Stimulated activated CD4-positive, alpha-beta T cell treated with anti-CD3 and anti-CD28 coated beads, Interleukin-1b, Interleukin-23, amount 100 ng/mL, for 4 hours (primary cell): ENCODE measurements at places on chromosomes 4 and X.

GRCh38 chrX:56763556-56764152, 34.6 kb downstream of the NBDY start:
- peak; percentile 78 for DNase-seq

GRCh38 chr4:18840481-18840880, 818.9 kb upstream of the LCORL start:
- no peak for DNase-seq

- DNase-seq = no peak
Measured at GRCh38 chrX:12245650-12246645, 107.7 kb downstream of the FRMPD4 start.

GRCh38 chr4:78756137-78756536, 20.0 kb upstream of the BMP2K start:
- no peak for DNase-seq

DNA sequence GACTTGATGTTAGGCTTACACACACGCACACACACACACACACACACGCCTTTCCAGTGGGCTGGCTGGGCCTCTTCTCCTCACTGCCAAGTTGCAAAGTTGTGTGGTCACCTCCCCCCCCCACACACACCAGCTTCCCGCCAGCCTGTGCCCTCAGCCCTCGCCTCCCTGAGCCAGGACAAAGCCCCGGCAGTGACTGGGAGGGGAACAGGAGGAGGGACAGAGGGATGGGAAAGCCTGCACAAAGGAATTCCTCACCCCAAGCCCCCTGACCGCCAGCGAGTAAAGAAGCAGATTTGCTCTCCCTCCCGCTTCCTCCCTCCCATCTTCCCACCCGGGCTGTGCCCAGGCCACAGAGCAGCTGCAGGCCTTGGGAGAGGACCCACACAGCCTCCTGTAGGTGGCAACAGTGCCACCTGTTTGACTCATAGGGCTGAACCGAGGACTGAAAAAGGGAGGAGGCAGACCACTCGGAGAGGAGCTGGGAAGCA, at the start of gene GDPD2:
TSS of gene GDPD2 (plus strand) at position 464 of the 491 bp plus-strand sequence. CDS start 1,671 bp downstream, outside the sequence.
- DNase-seq = no peak

- no peak for DNase-seq
Measured at GRCh38 chr4:182380771-182381181, 137.6 kb downstream of the TENM3 start.

DNA sequence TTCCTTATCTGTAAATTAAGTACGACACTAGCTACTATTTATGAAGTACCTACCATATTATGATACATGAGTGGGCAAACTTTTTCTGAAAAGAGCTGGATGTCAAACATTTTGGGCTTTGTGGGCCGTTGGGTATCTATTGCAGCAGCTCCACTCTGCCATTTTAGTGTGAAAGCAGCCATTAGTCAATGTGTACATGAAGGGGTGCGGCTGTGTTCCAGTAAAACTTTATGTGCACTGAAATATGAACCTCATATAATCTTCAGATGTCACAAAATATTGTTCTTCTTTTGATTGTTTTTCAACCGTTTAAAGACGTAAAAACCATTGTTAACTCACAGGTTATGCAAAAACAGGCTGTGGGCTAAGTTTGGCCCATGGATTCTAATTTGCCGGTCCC, 14.1 kb downstream of the PRPS2 start:
- no peak for DNase-seq

DNA sequence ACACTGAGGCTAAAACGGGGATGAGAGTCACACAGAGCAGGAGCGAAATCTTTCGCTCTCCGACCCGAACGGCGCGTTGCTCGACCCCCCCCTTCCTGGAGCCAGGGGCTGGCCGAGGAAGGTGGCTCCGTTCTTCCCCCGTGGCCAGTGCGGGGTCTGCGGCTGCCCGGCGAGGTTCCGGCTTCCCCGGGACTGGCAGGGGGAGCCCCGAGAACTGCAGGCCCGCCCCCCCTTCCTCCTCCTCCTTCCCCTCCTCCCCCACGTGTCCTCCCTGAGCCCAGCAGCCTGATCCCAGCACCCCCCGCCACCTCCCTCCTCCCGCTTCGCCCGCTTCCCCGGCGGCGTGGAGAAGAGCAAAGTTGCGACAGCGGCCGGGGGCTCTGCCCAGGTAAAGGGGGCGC, 2.4 kb upstream of the BCORL1 start:
- DNase-seq = peak; percentile 26

GRCh38 chrX:133923113-133923512, 62.3 kb downstream of the GPC3 start:
- no peak for DNase-seq

DNA sequence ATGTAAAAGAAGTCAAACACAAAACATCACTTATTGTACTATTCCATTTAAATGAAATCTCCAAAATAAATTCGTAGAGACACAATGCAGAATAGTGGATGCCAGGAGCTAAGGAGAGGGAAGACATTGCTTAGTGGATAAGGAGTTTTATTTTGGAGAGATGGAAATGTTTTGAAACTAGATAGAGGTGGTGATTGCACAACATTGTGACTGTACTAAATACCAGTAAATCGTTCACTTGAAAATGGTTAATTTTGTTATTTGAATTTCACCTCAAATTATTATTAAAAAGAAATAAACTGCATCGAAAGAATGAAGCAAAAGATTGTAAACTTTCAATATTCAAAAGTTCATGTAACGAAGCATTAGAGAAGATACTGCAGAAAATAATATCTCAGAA, 9.7 kb upstream of the ACSL4 start:
- DNase-seq = no peak

DNA sequence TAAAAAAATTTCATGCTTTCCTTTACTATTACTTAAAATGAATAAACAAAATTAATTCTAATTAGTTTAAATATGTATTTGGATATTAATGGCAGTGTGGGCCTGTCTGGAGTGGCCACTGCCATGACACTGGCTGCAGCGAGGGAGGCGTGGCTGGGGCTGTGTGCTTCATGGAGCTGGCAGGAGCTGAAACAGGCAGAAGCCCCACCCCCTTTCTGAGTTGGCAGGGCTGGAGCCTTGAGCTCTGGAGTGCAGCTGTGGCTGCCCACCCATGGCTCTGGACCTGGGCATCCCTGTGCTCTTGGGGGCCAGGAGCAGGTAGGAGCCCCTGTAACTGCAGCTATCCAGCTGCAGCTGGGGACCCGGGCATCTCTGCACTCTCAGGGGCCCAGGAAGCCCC, 8.2 kb upstream of the HSD17B11 start:
- DNase-seq = no peak

DNA sequence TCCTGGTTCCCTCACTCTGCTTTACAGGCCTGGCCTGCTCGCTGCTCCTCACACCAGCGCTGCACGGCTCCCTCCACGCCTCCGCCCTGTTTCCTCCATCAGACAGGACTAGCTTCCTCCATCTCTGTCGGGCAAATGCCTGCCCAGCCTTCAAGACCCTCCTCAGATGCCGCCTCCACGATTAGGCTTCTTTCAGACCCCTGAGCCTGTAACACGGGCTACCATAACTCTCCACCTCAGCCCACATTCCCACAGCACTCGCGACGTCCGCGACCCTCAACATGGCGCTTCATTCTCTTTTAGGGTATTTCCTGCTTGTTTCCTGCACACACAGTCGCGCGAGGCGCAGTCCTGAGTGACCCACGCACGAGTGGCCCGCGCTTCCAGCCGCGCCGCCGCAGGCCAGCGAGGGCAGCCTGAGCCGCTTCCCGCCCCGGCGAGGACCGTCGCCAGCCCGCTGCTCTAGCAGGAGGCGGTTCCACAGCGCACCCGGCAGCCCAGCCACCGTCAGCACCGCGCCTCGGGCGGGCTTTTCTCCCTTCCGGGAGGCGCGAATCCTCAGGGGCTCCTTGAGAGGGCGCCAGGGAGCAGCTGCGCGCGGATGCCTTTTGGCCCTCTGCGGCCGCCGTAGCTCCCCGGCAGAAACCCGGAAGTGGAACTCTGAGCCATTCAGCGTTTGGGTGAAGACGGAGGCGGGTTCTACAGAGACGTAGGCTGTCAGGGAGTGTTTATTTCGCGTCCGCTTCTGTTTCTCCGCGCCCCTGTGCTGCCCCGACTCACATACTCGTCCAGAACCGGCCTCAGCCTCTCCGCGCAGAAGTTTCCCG, at the start of gene FRG1:
TSS of gene FRG1 (plus strand) at position 695 of the 827 bp plus-strand sequence. CDS start 138 bp downstream, outside the sequence.
- DNase-seq = peak; percentile 96

DNA sequence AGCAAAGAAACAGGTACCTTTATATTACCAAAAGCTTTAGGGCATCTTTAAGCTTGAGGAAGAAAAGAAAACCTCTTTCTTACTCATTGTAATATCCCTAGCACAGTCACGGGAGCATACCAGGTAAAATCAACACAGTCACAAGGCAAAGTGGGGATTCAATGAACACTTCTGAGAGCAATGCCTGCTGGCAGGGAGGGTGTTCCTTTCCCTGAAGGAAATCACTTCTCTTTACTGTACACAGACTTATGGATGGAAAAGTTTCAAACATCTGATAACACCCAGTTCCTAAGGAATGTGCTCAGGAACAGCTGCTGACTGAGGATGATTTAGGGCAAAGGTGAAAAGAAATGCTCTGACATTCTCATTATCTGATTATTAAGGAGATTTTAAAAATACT, 94.8 kb downstream of the MAML3 start:
- DNase-seq = no peak

DNA sequence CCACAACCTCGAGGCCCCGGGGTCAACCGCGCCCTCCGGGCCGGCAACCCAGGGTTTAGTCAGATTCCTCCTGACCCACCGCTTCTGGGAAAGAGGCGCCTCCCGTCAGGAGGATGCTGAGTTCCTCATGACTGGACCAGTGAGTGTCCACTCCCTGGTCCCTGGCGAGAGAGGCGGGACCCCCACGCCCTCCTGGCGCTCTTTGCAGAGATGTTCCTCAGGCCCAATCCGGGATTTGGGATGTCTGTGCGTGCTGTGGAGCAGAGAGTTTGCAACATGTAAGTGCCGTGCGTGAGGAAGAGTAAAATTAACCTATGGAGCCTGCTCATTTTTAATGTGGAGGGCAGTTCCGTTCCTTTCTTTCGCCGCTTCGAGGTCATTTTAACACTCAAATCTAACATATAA, 824 bp upstream of the UGDH start:
- DNase-seq = no peak

- no peak for DNase-seq
Measured at GRCh38 chr4:164252286-164252685, 501.6 kb upstream of the SMIM31 start.

GRCh38 chr4:75135068-75135825, 202.3 kb downstream of the PARM1 start:
- no peak for DNase-seq

DNA sequence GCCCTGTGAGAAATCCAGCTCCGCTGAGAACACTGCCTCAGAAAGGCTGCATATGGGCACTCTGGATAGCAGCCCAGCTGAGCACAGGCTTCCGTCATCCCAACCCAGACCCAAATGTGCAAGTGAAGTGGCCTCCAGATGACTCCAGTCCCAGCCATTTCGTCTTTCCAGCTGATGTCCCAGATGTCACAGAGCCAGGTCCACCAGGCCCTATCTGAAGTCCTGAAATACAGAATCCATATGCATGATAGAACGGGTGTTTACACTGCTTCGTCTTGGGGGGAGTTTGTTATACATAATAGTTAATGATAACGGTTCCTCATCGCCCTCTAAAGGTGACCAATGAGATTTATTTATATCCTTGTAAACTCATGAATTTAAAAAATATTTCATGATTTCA, 72.6 kb upstream of the TRIM2 start:
- no peak for DNase-seq

DNA sequence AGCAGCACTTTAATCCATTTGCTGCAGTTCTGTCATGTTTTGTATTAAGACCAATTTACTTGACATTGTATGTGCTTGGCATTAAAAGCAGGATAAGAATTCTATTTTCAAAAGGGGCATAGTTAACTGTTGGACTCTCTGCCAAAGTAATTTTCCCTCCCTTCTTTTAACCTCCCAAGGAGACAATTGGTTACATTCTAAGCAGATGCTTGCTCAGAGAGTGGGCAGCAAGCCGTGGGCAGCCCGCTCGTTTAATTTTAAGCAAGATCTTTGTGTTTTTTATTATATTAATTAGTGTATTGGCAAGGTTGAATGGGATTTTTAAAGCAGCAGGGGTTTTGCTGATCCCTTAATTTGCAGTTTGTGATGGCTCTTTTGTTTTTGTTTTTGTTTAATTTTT, 37.1 kb upstream of the KLHL8 start:
- no peak for DNase-seq

- DNase-seq = no peak
Measured at GRCh38 chrX:45852884-45853283, 652.2 kb upstream of the DIPK2B start.

- DNase-seq = no peak
Measured at GRCh38 chr4:102780476-102781144, 19.8 kb upstream of the MANBA start.

- no peak for DNase-seq
Measured at GRCh38 chr4:109041463-109042360, 260.7 kb downstream of the COL25A1 start.

GRCh38 chrX:76253432-76253831, 80.6 kb downstream of the PBDC1 start:
- no peak for DNase-seq

- DNase-seq = no peak
Measured at GRCh38 chrX:25175743-25176142, 160.0 kb upstream of the ARX start.

- no peak for DNase-seq
Measured at GRCh38 chrX:40247848-40248622, 150.3 kb upstream of the BCOR start.

DNA sequence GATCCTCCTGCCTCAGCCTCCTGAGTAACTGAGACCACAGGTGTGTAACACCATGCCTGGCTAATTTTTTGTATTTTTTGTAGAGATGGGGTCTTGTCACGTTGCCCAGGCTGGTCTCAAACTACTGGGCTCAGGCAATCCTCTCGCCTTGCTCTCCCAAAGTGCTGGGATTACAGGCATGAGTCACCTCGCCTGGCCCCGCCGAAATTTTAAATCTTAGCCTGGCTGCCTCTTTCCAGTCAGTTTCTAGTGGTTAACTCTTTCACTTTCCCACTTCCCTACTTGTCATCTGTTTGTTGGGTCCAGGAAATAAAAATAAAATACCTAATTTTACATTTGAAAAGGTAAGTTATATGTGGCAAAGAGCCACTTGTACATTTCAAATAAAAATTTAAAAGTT, 62.4 kb downstream of the TMEM165 start:
- no peak for DNase-seq

GRCh38 chrX:79162076-79162475, 17.6 kb downstream of the GPR174 start:
- DNase-seq = no peak

GRCh38 chrX:8864161-8864560, 63.0 kb upstream of the FAM9A start:
- no peak for DNase-seq

DNA sequence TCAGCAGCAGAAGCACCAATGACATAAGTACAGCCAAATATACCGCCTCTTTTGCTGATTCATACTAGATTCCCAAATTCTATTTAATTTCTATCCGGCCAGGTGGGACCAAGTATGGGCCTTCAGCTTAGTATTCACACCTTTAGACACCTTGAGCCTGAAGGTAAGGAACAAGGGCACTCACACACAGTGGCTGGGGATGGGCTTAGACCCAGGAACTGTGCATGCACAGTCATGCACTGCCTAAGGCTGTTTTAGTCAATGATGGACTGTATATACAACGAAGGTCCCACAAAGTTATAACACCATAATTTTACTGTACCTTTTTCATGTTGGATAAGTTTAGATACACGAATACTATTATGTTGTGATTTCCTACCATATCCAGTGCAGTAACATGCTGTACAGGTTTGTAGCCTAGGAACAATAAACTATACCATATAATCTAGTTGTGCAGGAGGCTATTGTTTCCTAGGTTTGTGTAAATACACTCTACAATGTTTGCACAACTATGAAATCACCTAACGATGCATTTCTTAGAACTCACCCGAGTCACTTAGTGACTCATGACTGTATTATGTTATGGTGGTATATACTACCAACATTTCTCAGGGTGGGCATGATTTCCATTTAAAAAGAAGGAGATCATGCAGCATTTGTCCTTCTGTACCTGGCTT, 9.7 kb upstream of the CLNK start:
- DNase-seq = no peak
